Ovary (tissue), 10 donors: ENCODE measurements at places on chromosomes 1 and 21. TPM values are rescaled to one million over a fixed set of nuclear protein-coding genes. Genes with fewer than 3 reads are reported as not detected.

DNA sequence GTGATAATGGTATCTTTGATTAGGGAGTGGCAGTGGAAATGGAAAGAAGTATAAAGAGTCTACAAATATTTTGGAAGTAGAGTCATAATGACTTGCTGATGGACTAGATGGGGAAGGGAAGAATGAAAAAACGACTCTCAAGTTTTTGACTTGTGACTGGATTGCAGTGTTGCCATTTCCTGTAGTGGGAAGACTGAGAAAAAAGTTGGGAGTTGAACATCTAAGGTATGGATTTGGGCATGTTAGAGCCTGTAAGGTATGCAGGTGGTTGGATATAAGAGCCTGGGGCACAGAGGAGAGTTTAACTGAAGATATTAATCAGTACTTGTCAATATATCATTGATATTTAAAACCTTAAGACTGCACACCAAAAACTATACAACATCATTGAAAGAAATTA lies 19.4 kb downstream of the DNM3 start:
- DNase-seq: no peak

GRCh38 chr1:223228931-223229528 lies 86.0 kb upstream of the TLR5 start:
- DNase-seq: no peak

DNA sequence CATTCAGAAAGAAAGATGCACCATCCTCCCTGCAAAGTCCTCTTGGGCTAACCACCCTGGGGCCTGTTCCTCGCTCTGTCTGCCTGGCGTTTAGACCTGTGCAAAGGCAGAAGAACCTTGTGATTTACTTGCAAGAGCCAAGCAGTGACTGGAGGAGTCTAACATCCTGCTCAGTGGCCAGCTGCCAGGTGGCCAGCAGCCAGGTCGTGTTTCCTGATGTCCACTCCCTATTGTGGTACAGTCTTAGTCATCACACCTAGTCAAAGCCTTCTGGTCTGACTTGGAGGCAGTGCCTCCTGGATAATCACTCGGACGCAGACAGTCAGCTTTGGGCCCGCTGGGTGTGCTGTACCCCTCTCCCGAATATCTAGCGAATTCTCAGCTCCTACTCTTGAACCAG lies 118.1 kb downstream of the PGBD5 start:
- DNase-seq: peak; percentile 92

The SELENON gene
- 45.7 TPM for polyA plus RNA-seq

The SERINC2 gene
- polyA plus RNA-seq: 0.90 TPM

DNA sequence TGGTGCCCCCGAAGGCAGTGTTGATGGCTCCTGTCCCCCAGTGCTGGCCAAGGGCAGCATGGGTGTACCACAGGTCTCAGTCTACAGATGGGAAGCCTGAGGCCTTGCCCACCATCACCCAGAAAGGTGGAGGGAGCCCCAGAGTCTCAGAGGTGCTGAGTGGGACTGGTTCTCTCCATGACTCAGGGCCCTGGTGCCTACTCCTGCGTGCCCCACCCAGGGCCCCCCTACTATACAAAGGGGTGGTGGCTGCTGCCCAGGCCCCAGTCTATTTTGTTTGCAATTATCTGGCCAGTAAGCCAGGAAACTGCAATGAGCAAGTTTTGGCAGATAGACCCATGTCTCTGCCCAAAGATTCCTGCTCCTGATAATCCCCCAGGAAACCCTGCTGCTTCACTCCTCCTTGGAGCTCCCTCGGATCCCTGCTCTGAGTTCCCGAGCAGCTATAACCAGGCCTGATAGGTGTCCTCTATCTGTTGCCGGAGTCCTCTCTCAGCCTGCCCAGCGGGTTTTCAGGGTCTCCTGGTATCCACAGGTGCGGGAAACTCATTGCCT lies 41.7 kb downstream of the EDN2 start:
- DNase-seq: no peak
